ENCODE measurements at places on chromosomes 4 and X.

- DNase-seq, result no peak
Observed at GRCh38 chr4:90857081-90857820, 730.1 kb downstream of the CCSER1 start.

- DNase-seq, result no peak
Observed at GRCh38 chr4:100379583-100380105, 138.2 kb downstream of the EMCN start.

DNA sequence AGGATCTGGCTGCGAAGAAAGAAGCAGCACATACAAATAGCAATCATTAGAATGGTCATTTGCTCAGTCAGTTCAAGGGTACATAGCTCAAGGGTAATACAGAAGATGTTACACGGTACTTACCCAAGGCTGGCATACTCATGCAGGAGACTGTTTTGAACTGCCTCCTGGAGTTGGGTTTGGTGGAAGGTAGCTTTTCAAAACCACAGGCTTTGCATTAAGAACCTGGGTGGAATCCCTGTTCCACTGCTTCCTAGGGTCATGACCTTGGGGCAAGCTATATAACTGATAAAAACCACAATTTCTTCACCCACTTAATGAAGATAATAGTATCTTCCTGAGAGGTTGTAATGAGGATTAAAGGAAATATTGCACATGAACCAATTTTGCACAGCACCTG is 36.5 kb downstream of the TBC1D9 start:
- DNase-seq, result no peak

- DNase-seq, result no peak
Observed at GRCh38 chr4:67499799-67500198, 45.5 kb downstream of the CENPC start.

DNA sequence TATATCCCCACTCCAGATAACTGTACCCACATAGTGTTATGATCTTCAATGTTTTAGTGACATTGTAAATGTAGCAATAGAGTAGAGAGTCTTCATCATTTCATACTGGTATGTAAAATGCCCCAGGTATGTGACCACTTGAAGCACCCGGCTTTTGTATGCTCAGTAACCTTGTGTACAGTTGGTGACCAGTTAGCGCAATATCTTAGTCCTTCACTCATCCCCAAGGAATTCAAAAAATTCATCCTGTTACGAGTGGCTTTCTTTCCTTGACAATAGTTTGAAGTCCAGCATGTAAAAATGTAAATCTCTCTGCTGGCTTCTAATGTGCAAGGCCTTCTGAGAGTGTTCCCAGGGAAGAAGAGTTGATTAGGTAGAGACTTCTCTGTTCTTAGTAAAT is 145.6 kb downstream of the ARX start:
- DNase-seq, result no peak

DNA sequence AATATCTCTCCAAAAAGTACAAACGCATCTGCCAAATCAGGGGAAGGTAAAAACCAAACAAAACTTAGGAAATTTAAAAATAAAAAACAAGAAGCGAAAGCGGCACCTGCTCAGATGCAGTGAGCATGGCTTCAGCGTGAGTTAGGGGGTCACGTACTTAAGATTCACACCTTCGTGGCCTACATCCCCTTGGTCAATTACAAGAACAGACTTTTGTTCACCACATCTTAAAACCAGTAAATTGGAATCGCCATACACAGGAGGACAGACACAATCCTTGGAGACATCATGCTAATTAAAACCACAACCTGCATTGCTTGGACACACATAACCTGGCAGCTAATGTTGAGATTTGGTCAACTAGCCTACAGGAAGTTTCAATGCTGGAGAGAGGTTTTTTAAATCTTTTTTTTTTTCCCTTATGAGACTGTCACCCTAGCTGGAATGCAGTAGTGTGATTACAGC is 12.5 kb upstream of the SEL1L3 start:
- DNase-seq, result no peak

- DNase-seq, result no peak
Observed at GRCh38 chrX:140933016-140933415, 69.4 kb upstream of the SPANXB1 start.

Measured in immature natural killer cell (primary cell).